ENCODE measurements at places on chromosomes 6 and 20.

DNA sequence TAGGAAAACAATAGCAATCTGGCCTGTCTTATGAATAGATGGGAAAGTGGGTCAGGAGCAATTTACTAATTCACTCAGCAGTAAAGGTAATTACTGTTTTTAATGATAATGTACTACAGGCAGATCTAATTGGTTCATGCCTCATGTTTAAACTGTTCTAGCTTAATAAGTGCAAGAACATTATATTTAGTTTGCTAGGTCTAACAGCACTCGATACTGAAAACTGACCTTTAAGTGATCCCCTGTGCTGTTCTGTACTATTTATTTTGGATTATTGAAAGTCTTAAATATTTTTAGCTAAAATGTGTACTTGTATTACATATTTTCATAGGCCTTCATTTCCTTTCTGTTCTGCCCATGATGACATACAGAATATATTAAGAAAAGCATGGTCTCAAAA, 998.0 kb upstream of the GJE1 start:
- no peak for DNase-seq

DNA sequence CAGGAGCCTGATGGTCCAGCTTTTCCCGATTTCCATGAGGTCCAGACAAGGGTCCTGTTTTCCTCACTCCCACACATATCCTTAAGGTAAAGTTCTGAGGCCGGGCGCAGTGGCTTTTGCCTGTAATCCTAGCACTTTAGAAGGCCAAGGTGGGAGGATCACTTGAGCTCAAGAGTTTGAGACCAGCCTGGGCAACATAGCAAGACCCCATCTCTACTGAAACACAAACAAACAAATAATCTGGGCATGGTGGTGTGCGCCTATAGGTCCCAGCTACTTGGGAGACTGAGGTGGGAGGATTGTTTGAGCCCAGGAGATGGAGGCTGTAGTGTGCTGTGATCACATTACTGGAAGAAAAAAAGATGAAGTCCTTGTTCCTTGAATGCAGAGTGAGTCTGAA, 53.2 kb upstream of the IYD start:
- DNase-seq = no peak

- DNase-seq = no peak
These were observed 579.6 kb upstream of the MAN1A1 start for GRCh38 chr6:119929121-119929520.

- no peak for DNase-seq
These were observed 603.7 kb downstream of the TENT5A start for GRCh38 chr6:81148751-81149150.

- no peak for DNase-seq
These were observed 571.7 kb downstream of the DHX35 start for GRCh38 chr20:39533858-39534257.

DNA sequence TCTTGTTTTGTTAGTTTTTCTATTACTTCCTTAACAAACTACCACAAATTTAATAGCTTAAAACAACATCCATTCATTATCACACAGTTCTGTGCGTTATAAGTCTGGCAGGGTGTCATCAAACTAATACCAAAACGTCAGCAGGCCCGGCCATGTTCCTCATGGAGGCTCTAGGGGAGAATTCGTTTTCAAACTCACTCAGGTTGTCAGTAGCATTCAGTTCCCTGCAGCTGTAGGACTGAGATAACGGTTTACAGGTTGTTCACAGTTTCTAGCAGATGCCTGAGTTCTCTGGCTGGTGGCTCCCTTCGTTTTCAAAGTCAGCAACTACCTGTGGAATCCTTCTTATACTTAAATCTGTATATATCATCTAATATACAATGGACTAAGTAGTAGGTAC, 72.5 kb upstream of the PRSS16 start:
- no peak for DNase-seq

DNA sequence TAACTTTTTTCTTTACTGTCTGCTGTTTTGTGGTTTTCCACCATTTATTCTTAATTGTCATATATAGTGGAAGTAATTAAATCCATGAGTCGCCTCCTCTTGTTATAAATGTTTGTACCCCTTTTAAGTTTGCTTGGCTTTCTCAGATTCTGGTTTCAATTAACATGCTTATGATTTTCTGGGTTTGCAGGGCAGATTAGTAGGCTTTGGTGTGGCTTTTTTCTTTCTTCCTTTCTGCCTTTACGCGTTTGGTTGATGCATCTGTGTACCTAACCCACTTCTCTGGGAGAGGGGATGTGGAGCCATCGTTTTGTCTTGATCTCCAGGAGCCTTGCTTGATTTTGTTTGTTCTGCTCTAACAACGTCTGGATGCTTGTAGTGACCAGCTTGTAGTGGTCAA, 100.4 kb downstream of the JARID2 start:
- no peak for DNase-seq

DNA sequence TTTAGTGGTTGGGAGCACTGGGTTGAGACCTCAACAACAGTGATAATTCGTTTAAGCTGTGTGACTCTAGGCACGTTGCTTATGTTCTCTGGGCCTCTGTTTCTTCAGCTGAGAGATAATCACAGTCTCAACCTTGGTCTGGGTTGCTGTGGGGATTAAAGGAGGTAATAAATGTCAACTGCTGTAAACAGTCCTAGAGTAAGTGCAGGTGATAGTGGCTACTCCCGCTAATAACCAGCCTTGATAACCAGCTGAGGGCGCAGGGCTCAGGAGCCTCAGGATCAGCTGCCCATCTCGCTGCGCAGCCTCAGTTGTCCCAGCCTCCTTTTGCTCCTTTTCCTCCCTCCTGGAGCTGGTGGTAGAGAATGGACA, 58.0 kb downstream of the JARID2 start:
- no peak for DNase-seq

DNA sequence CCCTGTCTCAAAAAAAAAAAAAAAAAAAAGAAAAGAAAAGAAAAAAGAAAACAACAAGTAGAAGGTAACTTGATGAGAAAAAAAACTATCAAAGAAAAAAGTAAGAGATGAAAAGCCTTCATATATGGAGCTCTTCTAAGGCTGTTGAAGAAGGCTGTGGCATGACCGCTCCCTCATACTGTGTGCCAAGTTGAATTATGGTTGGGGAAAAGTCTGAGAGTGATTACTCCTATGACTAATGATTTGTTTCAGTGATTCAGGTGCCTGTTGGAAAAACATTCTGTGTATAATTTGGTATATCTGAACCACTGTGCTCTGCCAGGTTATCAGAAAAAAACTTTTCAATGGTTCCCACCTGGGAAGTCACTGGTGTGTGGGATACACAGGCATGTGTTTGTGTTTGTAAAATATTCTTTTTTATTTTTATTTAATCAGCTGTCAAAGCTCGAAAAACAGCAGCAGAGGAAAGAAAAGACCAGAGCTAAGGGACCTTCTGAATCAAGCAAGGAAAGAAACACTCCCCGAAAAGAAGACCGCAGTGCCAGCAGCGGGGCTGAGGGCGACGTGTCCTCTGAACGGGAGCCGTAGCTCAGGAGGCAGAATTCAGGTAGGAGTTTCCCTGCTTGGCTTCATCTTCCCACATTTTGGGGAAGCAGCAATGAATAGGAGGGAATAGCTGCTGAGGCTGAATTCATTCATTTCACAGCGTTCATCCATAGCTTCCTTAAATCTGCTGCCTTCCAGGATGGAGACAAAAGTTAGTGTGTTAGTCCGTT, 69.7 kb upstream of the SCP2D1 start:
- no peak for DNase-seq

- DNase-seq = no peak
These were observed 38.3 kb upstream of the SAMHD1 start for GRCh38 chr20:36989797-36990196.

DNA sequence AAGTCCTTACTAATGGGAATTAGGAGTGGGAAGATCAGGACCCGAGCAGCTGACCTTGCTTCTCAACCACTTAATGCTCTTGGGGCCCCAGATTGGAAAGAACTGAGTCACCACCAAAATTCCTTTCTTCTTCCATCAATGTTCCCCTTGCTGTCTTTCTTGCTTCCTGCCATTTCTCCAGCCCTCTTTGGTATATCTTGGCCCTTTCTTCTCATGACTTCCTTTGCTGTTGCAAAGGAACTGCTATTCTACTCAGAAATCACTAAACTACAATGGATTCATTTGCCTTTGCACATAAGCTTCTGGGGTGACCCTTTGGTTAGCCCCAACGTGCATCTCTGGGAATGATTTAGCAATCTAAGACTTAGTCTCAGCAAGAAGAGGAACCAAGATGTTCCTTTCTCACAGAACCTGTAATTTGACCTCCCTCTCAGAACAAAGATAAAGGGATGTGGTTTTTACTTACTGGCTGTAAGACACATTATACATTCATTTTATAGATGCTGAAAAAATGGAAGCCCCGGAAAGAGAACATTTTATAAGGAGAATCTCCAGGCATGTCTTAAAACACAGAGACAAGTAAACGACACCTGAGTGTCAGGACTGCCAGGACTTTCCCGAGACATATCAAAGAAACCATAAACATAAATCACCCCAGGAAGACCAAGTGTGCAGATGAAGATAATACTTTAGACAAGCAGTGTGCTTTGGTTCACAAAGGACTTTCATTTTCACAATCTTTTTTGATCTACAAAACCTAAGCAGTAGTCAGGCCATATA, 99.0 kb upstream of the TNFAIP3 start:
- no peak for DNase-seq

DNA sequence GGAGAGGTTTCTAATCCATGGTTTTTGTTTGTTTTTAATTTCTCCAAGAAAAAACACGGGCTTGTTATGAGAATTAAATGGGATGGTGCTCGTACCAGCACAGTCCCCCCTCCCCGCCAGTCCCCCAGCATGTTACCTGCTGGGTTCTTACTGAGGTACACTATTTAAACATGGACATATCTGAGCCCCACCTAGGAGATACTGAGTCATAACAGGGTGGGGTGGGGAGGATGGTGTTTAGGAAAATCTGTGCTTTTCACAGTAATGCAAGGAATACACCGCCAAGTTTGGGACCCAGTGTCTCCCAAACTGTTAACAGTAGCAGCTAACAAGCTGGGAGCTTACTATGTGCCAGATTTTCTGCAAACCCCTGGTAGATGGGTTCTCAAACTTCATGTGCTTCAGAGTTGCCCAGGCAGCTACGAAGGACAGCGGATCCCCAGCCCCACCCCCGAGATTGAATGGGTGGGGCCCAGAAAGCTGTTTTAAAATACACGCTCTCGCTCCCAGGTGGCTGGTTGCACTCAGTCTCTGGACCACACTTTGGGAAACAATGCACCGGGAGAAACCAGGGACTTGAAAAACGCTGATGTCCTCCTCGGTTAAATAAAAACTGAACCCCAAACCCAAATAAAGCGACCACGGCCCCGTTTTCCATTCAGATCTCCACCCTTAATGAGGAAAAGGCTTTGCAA, 995 bp downstream of the ZFP64 start:
- DNase-seq = no peak

DNA sequence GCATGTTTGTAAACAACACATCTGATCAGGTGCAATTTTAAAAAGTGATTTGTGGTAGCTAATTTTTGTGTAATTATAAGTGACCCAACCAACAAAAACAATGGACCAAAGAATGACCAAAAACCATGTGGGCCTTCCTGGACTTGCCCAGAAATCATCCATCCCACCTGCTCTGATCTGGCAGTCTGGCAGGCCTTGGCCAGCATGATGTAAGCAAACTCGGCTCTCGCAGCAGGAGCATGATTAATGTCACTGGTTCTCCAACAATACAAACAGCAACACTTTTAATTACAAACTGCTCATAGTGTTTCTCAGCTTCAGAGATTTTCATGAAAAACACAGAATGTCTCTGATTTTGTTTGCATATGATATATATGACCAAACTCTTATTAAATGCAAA, 16.1 kb downstream of the TP53INP2 start:
- no peak for DNase-seq

DNA sequence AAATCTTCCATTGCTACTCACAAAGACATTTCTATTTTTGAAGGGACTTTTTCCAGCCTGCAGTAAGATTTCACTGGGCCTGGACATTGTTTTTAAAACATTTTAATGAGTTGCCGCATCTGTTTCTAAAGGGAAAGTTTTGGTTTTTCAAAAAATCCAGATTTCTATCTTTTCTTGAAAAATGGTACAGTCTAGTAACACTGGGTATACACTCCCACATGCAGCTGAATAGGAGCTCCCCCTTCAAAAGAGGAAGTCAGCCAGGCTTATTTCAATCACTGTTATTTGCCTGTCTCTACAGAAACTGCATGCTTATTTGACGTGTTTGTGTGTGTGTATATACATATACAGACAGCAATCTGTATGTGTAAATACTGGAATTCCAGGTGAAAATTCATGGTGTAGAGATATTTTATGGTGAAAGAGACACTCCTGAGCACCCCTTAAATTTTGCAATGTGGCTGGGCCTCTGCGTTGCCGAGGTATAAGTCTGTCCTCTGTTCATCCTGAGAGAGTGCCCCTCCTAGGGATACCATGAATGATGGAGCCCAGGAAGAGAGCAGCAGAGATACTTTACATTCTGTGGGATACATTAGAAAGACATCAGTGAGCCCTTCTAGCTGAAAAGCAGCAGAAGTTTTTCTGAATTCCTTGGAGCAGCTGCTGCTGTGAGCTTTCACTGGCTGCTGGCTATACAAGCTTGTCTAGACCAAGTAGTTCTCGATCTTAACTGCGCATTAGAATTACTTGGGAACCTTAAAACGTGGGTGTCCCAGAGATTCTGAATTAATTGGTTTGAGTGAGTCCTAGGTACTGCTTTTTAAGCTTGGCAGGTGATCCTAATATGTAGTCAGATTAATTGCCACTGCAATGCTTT, 12.0 kb upstream of the ABRACL start:
- no peak for DNase-seq

- DNase-seq = no peak
These were observed 41.0 kb downstream of the TRAM2 start for GRCh38 chr6:52535711-52536423.

DNA sequence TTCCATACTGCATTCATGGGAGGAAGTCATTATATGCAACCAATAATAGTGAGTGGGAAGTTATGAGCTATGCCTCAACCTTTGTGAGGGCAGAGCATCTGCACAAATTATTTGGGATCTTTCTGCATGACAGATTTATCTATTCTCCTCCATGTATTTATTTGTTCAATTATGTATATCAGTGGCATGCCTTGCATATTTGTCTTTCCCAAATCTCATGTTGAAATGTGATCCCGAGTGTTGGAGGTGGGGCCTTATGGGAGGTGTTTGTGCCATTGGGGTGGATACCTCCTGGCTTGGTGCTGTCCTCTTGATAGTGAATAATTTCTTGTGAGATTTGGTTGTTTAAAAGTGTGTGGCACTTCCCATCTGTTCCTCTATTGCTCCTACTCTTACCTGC, 1246.0 kb upstream of the CITED2 start:
- DNase-seq = no peak

- DNase-seq = no peak
These were observed 218.4 kb upstream of the GGTLC1 start for GRCh38 chr20:24206995-24207394.

DNA sequence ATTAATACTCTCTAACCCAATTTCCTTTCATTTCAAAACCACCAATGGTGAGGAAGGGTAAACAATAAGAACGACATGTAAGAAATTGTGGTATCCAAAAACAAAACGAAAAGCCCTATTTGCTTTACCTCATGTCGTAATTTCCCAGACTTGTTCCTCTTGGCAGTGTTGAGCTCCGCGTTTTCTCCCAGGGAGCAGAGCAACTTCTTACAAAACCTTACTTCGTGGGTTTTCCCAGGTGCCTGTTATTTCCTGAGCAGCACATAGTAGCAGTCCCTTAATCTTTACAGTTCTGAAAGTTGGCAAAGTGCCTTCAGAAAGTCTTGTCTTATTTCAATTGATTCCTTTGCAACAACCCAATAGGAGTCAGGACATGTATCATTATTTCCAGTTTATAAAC, 207.9 kb upstream of the MARCKS start:
- DNase-seq = no peak

Measured in right kidney (tissue), 9 donors.